Femur (tissue), 1 donor: ENCODE measurements at places on chromosomes 6 and 20.

GRCh38 chr6:106490436-106490835 lies 129.9 kb downstream of the CRYBG1 start:
- DNase-seq: no peak

GRCh38 chr6:139007428-139007827 lies 19.4 kb upstream of the REPS1 start:
- no peak for DNase-seq

- no peak for DNase-seq
Observed at GRCh38 chr20:54560357-54560756, 85.0 kb downstream of the DOK5 start.

DNA sequence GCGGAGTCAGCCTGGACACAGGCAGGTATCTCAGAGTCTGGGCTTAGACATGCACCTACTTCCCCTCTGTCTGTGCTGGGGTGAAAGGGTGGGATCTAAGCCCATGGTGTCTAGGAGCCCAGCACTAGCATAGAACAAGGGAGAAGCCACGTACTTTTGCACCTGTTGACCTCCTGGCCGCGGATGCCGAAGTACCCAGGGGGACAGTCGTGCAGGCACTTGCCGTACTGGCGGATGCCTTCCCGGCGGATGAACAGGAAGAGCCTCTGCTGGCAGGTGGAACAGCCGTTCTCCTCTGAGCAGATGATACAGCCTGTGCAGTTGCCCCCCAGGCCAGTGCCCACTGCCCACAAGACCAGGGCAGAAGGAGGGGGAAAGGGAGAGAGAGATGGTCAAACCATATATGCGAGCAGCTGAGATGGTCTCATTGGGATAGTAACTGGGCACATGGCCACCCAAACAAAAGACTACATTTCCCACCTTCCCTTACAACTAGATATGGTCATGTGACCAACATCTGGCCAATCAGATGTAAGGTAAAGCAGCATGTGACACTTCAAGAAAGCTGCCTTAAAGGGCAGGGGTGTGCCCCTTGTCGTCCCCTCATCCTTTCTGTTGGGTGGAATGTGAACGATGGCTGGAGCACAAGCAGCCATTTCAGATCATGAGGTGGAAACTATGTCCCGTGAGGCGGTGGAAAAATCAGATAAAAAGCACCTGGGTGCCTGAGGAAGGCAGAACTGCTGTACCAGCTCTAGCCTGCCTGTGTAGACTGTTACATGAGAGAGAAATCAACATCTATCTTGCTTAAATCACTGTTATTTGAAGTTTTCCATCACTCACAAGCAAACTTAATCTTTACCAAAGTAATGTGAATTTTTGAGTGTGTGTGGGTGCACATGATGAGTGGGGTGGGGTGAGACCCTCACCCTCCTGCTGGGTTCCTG lies 34.0 kb downstream of the RSPO4 start:
- no peak for DNase-seq

DNA sequence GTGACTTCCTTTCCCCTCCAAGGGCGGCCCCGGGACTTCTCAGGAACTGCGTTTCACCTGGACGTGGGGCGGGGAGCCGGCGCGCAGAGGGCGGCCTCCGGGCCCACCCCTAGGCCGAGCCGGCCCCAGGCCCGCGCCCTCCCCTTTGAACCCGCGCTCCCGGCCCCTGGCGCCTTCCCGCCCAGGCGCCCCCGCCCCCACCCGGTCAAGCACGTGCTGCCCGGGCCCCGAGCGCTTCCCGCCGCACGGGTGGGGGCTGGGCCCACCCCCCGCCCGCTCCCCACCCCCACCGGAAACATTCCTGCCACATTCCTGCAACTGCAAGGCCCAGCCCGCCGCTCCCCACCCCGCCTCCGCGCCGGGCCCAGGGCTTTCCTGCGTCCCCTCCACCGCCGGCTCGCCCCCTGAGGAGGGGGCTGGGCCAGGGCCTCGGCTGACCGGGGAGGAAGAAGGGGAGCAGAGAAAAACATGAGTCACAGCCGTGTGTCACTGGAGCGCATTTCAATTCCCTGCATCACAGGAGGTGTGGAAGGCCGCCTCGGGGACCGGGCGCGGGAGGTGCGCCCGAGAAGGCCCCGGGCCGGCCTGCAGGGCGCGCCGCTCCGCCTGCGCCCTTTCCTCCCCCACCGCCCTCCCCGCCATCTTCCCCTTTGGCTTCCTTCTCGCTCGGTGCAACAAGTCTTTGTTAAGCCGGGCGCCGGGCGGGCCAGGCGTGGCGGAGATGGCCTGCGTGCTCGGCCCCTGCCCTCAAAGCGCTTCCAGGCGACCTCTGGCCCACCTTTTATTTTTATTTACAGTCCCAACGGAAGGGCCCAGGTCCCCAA lies 1.2 kb upstream of the HMGA1 start:
- peak; percentile 64 for DNase-seq

- DNase-seq: peak; percentile 49
Observed at GRCh38 chr6:2990248-2990931, 9.3 kb upstream of the NQO2 start.

GRCh38 chr20:22576733-22577514 lies 7.4 kb downstream of the FOXA2 start:
- no peak for DNase-seq

DNA sequence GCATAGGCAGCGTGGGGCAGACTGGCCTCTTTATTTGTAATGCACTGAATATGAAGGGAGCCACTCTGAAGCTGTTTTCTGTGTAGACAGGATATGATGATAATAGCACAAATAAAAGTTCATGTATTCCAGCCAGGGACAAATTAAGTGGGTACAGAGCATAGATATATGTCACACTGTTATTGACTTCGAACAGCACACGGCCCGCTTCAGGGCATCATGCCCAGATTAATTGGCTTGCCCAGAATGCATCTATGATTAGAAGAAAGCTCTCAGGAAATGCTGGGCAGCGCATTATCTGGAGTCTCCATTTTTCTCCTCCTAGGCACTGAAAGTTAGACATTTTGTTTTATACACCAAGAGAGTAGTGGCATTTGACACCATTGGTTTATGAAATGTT lies 26.3 kb upstream of the SASH1 start:
- no peak for DNase-seq

DNA sequence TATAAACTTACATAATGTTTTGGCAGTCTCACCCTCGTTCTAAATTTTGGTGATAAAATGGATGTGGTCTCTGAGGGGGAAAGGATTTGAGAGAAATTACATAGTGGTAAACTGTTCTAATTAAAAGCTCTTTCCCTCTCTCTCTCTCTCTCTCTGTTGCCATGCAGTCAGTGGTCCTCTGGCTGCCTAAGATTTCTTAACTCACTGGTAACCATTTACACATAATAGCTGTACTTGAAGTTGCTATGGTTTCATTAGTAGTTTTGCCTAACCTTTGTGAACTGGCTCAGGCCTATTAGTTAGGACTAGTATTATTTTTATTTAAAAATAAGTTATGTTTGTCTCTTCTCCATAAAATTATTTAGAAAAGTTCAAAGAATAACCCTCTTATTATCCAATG lies 42.0 kb downstream of the MAPK14 start:
- no peak for DNase-seq

DNA sequence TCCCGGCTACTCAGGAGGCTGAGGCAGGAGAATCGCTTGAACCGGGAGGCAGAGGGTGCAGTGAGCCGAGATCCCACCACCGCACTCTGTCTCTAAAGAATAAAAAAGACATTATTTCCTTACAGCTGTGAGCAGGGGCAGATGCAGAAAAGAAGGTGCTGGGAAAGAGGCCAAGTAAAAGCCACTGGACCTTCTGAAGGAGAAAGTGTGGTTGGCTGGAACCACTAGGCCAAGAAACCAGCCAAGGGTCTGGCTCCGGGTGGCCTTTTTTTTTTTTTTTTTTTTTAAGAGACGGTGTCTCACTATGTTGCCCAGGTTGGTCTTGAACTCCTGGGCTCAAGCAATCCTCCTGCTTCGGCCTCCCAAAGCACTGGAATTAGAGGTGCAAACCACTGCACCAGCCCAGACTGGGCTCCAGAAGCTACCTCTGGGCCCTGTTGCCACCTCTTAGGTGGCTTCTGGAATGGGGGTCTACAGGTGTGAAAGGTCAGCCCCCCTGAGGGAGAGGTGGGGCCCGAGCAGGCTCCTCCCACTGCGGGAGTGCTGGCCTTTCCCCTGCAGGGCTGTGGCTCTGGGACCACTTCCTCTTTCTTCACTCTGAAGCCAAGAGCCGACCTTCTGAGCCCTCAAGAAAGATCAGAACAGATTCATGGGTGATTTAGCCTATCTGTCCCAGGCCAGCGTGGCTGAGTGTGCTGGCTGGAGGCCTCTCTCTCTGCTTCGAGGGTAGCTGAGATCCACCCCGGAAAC lies at the start of gene FGD2:
Gene FGD2 (plus strand): TSS at position 595 of the 750 bp plus-strand sequence. CDS start 163 bp downstream, outside the sequence.
- no peak for DNase-seq

DNA sequence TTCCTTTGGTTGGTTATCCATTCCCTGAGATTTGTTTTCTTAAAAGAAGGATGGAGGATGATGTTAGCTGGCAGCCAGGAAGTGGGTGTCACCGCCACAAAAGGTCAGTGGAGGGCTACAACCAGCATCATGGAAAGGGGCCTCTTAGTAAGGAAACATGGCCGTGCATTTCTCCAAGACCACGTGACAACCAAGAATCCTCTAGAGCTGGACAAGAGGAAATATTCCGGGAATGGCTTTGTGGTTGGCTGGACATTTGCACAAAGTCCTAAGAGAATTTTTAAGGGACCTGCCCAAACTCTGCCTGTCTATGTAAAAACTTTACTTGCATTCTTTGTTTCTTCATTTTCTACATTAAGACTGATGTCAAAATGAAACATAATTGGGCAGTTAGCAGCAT lies 399.9 kb upstream of the MARCKS start:
- peak; percentile 62 for DNase-seq
